Activated CD4-positive, alpha-beta T cell treated with anti-CD3 and anti-CD28 coated beads for 1 hour (primary cell): ENCODE measurements at places on chromosomes 2 and 18.
A peak's percentile ranks its signal among the peaks of the same experiment; 100 is the strongest.

DNA sequence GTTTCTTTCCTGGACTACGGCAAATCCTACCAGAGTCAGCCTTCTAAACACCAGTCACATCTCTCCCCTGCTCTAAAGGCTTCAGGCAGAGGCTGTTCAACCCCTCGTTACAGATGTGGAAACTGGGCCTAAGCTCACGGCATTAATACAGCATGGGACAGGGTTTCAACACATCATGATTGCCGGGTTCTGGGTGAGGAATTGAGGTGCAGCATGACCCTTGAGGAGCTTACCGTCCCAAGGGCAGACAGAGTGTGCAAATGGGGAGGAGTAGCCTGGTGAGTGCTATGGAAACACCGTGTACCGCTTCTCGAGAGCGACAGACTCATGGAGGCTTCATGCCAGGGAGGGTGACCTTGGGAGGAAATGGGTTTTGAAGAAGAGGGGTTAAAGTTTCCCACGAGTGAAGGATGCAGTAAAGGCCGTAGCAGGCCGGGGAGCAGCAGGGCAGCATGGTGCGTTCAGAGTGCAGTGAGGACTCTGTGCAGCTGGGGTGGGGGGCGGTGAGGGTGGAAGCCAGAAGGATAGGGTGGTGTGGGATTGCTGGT is 51.1 kb downstream of the TGOLN2 start:
- DNase-seq = no peak

DNA sequence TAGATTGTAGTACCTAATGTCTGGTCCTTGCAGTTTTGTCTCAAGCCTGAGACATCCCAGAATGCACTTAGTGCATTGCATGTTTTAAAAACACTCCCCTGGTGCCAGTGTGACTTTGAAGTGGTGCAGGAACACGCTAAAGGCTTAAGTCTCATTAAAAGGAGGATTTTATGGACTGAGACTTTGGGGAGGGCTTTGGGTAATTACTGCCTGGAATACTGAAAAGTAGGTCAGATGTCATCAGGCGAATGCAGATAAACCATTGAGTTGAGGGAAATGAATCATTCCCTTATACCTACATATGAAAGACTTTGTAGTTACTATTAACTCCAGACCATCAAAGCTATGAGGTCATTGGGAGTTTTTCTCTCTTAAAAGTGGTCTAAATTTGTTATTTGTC is 3.0 kb upstream of the OSBPL1A start:
- DNase-seq = no peak

DNA sequence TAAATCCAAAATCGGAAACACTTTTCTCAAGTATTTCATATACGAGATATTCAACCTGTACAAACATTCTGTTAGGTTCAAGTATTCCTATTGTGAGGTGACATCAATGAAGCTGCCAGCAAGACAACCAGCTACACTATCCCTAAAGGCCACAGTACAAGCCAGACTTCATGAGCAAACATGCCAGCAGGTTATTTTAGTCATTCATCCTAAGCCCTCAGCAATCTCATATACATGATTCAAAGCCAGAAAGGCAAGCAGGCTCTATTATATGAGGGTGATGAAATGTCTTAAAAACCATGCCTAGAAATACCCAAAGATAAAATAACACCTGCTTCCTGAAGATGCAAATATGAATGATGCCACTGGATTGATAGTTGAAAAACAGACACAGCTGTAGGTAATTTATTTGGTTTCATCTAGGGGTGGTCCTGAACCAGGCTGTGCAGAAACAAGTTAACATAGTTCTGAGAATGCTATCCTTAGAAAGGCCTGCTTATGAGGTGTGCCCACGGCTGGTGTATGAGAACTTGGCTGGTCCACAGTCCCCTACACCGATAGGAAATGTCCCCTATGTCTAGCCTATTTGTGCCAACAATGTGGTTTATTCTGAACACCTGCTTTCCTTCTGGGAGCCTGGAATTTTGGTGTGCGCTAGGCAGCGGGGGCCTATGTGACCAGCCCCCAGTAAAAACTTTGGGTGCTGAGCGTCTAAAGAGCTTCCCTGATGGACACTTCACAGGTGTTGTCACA is 48.2 kb upstream of the KIDINS220 start:
- no peak for DNase-seq

GRCh38 chr2:112749755-112750559 is 14.5 kb downstream of the CKAP2L start:
- DNase-seq = peak; percentile 64

DNA sequence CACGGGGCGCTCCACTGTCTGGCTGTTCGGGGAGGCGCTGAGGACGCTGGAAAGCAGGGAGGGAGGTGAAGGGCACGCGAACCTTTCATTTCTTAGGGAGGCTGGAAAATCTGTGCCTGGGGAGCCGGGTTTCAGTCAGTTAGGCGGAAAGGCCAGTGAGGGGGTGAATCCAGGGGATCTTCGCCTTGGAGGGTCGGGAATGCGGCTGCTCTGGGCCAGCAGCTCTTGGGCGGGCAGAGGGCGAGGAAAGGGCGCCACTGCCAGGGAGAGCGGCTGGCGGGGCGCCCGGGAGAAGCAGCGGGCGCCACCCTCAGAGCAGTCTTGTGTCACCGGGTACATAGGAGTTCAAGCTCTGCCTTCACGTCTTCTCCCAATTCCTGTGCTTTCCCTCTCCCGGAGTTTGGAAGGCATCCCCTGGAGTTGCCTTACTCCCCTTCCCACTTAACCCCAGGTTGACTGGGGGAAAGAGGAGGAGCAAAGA is 1.4 kb downstream of the CCDC85A start:
- no peak for DNase-seq

DNA sequence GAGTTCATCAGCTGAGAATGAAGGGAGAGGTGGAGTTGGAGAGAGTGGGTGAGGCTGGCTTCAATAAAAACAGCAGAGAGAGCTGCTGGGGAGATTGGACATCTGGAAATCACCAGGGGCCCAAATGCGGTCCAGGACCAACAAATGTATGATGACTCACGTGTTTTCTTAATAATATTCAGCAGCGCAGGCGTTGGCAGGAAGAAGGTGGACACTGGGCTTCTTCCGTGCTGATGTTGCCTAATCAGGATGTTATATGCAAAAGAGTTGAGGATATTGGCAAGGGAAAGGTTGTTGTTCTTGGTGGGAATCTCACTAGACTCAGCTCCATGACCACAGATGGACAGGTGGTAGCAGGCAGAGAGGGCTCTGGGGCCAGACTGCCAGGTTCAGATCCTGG is 12.8 kb upstream of the PLA2R1 start:
- DNase-seq = no peak
